ENCODE measurements at places on chromosomes 5 and 9. TPM values are rescaled to one million over a fixed set of nuclear protein-coding genes. Genes with fewer than 3 reads are reported as not detected.

The DOCK8 gene
- 10.0 TPM for total RNA-seq

GRCh38 chr5:140631036-140631417 lies 1.9 kb downstream of the CD14 start:
- peak; percentile 45 for DNase-seq

DNA sequence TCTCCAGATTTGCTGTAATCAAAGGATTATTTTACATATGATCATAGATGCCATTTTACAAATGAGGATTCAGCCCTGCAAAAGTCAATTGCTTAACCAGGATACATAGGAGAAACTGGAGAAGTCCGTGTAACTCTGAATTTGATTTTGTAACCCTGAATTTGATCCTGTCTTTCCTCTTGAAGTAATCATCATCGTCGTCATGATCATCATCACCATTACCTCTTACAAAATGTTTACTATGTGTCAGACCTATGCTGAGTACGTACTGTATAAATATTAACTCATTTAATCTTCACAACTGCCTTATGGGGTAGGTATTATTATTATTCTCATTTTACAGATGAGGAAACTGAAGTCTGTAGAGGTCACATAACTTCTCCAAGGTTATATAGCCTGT lies 271.5 kb downstream of the DOCK8 start:
- no peak for DNase-seq

DNA sequence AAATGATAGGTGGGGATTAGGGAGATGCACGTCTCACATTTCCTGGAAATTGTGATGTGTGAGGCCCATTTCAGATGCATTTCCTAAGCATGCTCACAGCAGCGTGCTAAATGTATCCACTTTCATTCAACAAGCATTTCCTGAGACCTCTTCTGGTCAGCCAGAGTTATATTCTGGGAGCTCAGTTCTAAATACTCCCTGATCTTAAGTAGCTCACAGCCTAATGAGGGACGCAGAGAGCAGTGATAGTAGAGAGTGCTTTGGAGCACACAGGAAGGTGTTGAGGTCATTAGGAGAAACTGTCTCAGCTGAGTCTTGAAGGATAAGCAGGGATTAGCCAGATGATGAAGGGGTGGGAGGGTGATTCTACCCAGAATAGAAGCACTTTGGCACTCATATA lies 46.2 kb upstream of the FSD1L start:
- DNase-seq = no peak
